Esophagus mucosa (tissue), 1 donor: ENCODE measurements at places on chromosomes 5 and 9.

DNA sequence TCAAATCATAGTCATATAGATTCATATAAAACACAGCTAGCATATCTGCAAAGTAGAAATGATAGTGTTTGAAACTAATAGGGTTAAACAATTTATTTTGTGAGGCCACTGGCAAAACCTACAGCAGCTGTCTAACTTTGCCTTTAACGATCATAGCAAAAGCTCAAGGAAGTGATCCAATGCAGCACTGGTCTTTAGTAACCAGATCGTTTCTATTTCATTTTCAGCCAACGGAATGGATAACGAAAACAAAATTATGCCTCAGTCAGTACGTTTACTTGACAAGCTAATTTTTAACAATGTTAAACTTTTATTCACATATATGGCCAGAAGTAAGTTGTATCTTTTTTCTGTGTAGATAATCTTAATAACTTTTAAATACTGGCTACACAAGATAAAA, 17.7 kb downstream of the MLLT3 start:
- ATAC-seq = no peak

- ATAC-seq = no peak
These were observed 311.4 kb downstream of the TLE1 start for GRCh38 chr9:81377921-81378320.

GRCh38 chr5:17157916-17158529, 59.4 kb upstream of the BASP1 start:
- peak; percentile 96 for ATAC-seq

DNA sequence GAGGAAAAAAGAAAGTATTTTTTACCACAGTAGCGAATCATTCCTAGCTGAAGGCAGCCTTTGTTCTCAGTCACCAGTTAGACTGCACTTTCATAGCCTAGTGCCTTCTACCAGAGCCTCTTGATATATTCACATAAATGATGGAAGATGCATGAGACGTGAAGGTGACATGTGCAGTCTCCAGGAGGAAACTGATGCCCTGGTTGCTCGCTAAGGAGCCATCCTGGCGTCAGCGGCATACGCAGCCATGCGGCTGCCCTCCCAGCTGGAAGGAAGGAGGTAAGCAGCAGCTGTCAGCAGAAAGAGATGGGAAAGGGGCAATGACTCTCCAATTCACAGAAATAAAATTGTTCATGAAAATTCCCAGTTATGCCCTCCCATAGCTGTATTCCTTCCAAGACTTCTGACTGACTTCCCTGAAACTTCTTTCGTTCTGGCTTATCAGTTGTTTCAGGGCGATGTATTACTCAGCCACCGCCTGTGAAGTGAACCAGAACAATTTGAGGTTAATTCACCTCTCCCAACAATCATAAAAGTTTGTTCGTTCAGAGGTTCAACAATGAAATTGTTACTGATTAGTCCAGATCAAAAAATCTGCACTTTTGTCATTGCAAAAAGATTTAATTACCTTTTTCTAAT, 331.2 kb downstream of the NR2F1-AS1 start:
- ATAC-seq = no peak

DNA sequence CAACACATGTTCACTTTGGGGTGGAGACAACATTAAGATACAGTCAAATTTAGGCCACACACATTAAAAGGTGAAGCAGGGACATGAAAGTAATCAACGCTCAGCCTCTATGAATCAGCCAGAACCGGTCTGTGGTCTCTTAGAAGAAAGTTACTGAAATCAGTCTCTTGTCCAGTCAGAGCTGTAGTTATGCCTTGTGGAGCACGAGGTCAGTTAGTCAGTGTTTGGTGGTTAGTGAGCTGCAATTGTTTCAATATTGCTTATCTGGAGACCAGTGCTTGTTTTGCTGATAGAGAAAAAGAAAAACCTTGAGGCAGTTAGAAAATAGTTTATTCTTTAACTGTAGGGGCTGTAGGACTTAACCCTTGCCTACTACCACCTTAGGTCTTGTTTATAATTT, 157.8 kb upstream of the RASEF start:
- ATAC-seq = peak; percentile 74

GRCh38 chr9:125513303-125513667, 193.7 kb downstream of the MAPKAP1 start:
- no peak for ATAC-seq

- ATAC-seq = no peak
These were observed 227.9 kb upstream of the TARS1 start for GRCh38 chr5:33212900-33213299.

DNA sequence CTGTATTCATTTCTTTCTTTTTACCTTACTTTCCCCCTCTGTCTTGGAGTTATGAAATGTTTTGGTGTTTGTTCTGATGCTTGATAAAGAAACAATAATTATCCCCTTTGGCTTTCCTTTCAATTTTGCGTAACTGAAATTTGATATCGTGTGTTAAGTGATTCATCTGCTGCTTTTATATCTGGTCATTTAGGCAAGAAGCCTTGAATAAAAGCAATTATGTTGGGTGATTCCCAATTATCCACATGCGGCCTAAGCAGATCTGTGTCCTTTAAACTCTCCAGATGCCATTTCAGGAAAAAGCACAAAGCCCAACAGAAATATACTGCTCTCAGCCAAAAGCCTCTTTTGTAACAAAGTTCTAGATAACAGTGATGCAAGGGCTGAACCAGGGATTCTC, 92.8 kb downstream of the TAF11L14 start:
- ATAC-seq = no peak

- ATAC-seq = no peak
These were observed 159.7 kb upstream of the CDH12 start for GRCh38 chr5:23012842-23013241.

- ATAC-seq = peak; percentile 90
These were observed 114.5 kb downstream of the BAAT start for GRCh38 chr9:101270302-101270701.

DNA sequence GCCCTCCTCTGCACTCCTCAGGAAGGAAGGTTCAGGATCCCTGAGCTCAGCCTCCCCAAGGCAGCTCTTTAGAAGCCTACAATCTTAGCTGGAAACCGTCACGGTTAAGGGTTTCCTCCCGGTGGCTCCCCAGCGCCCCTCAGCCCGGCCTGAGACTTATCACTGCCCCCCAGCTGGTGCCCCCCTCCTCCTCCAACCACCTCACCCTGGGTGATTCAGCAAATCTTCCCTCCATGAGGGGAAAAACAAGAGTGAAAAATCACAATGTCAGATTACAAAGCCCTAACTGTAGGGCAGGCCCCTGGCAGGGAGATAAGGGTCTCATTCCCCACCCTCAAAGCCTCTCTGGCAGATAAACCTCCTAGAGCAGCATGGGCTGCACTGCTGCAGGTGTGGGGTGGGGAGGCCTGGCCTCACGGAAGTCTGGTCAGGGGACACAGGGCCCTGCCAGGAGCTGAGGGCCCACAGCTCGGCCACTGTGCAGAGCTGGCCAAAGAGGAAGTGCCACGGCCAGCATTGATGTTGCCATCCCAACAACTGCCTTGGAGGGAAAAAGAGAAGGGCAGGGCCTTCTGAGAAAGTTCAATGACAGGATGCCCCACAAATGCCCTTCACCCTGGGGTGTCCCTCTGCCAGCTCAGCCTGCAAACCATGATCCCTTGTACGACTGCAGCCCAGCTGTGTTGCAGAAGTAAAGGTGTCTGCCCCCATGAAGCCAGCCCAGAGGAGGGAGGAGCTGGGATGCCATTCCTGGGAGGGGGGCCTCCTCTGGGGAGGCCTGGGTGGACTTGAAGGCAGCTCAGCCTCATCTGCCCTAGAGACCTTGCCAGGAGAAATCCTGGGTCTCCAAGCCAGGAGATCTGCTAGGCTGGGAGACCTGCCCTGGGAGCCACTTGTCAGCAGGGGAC, 25.9 kb downstream of the GFI1B start:
- ATAC-seq = no peak

DNA sequence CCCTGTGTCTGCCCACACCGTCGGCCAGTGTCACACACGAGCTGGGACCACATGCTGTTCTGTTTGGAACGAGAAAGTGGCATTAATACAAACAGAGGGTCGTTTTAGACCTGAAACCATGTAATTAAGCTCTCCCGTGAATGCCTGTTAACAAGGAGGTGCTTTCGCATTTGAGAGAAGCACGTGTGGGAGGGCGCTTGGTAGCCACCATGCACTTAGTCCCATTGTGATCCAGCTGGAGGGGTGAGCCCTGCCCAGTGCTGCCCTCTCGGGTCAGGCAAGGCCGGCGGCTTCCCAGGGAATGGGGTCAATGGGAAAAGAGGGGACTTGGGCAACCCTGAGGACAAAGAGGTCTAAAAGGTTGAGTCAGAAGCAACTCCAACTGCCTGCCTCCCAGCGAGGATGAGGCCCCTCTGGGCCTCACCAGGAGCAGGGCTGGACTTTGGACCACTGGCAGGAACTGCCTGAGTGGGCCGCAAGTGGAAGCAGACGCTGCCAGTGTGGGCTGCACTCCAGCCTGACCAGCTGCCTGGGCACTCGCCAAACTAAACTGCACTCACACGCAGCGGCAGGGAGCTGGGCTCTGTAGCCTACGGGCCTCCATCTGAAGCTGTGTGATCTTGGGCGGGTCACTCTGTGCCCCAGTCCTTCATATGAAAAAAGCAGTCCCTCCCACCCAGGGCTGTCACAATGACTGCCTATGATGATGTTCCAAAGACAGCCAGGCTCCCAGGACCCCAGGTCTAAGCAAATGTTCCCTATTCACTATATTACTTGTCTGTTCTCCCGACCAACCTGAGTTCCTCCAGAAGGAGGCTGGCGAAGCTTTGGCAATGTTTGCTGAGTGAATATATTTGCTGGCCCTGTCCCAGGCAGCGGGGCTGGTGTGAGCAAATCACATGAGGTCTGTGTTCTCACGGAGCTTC, 195.7 kb downstream of the CDK5RAP2 start:
- no peak for ATAC-seq
